ENCODE measurements at places on chromosomes 6 and 20.

DNA sequence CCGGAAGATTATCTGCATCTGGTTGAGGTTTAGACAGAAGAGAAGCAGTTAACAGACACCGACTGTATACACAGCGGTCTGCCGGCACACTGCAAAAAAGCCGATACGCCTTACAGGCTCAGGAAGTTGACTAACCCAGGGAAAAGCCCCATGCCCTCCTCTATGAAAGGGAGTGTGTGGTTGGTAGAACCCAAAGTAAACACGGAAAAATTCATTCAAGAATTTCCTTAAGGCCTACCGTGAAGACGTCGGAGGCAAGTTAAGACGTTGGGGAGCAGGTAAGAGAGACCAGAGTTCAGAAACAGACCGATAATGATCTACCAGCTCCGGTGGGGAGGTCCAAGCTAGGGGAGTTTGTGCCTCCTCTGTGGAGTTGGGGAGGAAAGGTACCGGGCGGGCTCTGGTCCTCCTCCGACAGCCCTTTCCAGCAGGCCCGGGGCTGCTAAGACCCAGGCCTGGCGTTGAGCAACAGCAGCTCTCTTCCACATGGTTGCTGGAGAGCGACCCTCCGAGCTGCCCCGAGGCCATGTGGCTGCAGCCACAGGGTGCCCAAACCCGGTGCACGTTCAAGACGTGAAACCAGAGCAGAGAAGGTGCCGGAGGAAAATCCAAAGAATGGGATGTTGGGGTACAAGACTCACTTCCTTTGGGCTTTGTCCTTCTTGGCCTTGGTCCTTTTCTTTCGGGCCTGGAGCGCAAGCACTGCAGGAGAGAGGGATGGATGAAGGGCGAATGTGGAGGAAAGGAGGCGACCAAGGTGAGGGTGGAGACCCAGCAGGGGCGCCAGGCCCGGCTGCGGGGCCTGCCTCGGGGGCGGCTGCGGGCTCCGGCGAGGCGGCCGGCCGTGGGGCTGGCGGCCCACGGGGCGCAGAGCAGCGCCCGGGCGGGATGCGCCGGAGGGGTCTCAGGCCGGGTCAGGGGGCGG lies 809 bp downstream of the SRPK1 start:
- peak; percentile 37 for DNase-seq

DNA sequence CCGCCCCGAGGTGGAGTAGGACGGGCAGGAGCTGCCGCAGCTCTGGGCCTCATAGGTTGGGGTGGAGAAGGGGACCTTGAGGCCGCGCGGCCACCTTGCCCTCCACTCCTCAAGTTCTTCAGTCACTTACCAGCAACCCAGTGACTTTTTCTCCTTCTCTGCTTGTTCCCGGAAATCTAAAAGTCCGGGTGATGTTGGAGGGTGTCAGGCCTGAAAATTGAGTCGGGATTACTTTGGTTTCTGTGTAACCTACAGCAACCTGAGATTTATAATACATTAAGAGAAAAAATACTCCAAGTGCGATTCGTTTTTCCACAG lies 338 bp downstream of the RWDD1 start:
- DNase-seq: no peak

DNA sequence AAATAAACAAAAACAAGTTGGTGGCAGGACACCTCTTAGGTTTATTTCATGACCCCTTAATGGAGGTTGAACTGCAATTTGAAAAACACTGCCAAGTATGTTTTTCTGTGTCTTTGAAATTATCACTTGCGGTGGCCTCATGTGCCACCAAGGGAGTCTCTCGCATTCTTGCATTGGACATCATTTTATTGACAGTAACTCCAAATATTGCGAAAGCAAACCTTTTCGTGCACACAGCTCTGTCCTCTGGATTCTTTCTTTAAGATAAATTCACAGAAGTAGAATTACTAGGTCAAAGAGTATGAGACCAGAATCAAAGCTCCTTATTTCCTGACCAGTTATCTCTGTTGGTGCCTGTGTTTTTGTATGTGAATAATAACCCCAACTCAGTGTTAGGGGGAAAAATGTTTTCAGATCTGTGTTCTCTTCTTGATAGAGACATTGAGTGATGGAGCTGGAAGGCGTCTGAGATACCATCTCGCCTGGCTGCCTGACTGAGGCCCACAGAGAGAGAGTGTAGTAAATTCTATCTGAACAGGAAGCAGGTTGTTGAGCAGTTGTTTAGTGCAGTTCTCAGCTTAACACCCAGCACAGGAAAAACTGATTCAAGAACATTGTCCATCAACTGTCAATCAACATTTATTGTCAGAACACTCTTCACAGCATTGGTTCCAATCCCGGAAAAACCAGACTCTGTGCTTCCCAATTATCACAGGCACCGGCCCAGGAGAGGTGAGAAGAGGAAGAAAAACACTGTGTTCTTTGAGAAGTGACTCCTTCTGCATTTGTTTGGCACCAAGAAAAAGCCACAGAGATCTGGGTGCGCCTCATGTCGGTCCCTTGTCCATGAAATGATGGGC lies 2.2 kb upstream of the CCDC167 start:
- no peak for DNase-seq

GRCh38 chr6:70391492-70391891 lies 21.8 kb upstream of the FAM135A start:
- DNase-seq: no peak

DNA sequence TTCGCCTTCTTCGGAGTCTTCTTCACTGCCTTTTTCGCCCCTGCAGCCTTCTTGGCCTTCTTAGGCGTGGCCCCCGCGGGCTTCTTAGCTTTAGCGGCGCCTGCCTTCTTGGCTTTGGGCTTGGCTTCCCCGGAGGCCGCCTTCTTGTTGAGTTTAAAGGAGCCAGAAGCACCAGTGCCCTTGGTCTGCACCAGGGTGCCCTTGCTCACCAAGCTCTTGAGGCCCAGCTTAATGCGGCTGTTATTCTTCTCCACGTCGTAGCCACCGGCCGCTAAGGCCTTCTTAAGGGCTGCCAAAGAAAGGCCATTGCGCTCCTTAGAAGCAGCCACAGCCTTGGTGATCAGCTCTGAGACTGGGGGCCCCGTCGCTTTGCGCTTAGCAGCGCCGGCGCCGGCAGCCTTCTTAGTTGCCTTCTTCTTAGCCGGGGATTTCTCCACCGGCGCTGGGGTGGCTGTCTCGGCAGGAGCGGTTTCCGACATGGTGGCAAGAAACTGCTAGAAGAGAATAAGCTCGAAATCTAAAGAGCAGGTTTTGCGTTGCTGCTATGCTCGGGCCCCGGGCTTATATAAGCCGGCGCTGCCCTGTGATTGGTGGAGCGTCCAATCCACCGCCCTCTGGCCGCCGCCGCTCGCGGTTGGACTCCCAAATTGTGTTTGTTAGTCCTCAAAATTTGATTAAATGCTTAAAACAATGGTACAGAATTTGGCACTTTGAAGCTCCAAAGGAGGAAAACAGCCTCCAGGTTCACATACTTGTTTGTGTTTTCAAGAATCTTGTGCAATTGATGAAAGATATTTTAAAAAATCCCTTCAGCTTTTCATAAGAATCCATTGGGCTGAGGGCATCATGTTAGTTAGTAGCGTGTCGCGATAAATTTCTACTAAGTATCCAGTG lies 44.9 kb downstream of the OR2B2 start:
- DNase-seq: peak; percentile 93

GRCh38 chr6:6994796-6995195 lies 113.0 kb upstream of the RREB1 start:
- no peak for DNase-seq

DNA sequence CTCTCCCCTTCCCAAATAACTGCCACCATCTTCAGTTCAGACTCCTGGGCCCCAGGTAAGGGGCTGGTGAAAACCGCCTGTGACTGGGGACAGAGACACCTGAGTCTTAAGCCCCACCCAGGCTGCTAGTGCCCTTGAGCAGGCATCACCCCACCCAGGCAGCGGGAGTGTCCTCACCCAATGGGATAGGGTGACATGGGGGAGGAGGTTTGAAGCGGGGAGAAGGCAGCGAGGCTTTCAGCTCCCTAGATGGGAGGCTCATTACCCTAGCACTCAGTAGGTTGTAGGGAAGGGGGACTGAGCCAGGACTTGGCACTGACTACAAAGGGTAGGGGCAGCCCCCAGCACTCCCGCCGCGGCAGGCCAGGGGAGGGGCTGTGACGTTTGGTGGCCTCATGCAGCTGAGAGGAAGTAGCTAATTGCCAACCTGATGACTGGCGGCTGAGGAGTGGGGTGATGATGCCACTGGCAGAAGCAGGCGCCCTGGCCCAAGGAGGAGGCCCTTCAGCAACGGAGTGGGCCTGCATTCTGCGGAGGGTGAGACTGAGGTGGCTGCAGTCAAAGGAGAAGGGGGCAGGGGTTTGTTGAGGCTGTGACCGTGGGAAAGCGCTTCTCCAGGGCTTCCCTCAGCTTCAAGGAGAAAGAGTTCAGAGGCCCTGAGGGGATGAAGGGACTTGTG lies 126.9 kb downstream of the MRPL14 start:
- no peak for DNase-seq

DNA sequence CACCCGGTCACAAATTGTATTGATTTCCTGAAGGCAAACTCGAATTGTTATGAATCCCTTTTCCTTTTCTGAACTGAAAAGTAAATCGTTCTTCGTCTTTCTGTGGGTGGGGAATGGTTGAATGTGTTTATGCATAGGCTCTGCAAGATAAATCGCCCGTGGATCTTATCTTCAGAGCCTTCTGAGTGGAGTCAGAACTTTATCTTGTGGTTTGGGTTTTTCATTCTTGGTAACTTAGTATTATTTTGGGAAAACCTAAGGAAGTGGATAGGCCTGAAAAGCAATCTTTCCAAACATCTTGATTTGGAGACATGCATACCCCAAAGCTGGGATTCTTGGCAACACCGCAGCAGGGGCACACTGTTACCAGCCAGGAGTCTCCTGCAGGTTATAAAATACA lies 122.4 kb downstream of the MAP3K7 start:
- no peak for DNase-seq

DNA sequence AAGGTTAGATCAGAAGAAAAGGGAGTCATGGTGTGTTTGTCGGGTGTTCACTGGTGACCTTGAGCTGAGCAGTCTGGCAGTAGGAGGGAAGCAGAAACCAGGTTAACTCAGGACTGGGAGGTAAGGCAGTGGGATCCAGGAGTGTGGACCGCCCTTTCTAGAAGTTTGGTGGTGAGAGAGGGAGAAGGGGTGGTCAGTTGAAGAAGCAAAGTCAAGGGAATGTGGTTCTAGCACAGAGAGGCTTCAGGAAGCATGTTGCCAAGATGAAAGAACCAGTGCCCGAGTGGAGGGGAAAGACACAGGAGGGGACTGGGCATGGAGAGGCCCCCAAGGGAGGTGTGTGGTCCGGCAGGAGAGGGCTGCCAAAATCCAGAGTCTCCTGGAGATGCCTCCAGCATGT lies 3.6 kb downstream of the MAPK13 start:
- no peak for DNase-seq

GRCh38 chr20:41905199-41905598 lies 287.0 kb upstream of the CHD6 start:
- DNase-seq: no peak

DNA sequence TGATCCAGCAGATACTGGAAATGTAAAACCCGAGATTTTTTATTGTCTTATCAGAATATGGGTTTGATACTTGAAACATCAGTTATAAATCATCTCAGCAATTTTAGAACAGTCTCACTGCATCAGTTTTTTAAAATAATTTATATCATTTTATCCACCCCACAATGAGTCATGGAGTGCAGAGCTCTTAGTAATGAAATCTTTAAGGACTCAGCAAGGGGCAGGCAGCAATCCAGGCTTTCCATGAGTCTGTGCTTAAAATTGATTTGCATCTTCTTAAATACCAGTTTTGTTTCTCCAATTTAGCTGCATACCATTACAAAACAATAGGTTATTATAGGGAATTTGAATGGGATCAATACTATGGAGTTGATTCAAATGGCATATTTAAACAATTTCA lies 832.3 kb downstream of the C6orf118 start:
- no peak for DNase-seq

Measured in hematopoietic multipotent progenitor cell (in vitro differentiated cells).